Jurkat, Clone E6-1 (cell line): ENCODE measurements at places on chromosomes 5 and 9.

DNA sequence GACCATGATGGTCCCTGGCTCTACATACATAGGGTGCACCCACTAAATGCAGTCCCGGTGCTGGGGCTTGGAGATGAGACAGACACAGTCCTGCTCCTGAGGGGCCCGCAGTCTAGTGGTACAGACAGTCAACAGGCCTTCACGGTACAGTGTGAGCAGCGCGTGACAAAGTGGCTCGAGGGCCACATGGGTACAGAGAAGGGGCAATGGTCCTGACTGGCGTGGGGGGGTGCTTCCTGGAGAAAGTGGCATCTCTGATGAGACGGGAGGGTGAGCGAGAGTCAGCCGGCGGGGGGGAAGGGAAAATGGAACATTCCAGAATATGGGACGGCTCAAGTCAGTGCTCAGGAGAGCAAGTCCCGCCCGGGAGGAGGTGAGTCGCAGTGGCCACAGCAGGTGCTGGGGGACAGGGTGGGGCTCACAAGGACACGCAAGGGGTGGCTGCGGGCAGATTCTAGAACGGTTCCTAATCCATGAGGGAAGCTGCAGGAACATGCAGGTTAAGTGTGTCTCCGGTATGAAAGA, 38.0 kb downstream of the WHRN start:
- DNase-seq: no peak

DNA sequence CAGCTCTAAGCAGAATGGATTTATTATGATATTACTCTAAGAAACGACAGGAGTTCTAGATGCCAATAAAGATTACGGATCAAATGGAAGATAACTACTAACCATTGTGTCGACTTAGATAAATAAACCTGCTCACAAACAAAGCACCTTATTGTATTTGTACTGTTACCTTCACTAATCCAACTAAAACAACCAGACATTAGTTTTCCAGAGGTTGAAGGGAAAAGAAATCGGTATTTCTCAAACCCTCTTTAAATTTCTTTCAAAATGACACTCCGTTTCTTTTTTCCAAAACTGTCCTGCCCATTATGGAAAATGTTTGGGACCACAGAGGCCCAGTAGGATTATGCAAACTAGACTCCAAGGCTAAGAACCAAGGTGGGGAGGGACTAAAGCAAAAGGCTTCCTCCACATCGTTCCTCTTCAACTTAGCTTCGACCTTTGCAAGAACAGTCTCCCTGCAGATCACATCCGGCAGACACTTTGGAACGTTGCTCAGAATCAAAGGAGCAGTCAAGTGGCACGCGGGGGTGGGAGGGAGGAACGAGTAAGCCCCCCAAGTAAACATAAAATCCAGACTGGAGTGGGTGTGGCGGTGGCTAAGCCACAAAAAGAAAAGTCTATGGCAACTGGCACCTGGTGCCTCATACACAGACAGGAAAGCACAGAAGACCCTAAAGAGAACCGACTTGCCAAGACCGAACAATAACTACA, 2.7 kb downstream of the MLLT3 start:
- DNase-seq: no peak

GRCh38 chr5:137054792-137055191, 444.3 kb downstream of the SPOCK1 start:
- no peak for DNase-seq

GRCh38 chr5:35671541-35672295, 54.1 kb downstream of the SPEF2 start:
- DNase-seq: peak; percentile 60

DNA sequence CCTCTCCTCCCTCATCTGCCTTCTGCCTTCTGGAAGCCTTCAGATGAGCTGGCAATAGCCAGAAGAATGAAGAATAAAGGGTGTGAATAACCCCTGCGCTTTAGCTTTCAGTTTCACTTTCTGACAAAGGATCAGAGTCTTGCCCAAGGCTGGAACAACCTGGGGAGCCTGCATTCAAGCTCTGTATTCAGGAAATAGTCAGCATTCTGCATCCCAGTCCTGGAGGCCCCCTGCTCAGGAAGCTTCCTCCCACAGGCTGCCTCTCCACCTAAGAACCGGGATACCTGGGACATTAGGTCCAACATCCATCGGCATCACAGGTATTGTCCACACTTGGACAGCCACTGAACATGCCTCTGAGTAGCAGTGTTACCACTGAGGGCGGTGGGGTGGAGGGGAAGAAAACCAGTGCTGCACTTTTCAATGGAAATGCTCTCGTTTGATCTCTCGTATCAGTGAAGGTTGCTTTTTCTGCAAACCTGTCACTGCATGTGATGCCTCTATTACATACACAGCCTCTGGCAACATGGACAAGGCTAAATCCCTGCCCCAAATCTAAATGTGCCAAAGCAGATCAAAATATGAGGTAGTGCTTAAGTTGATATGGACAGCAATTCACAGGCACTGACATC, 39.8 kb upstream of the ACO1 start:
- peak; percentile 23 for DNase-seq

DNA sequence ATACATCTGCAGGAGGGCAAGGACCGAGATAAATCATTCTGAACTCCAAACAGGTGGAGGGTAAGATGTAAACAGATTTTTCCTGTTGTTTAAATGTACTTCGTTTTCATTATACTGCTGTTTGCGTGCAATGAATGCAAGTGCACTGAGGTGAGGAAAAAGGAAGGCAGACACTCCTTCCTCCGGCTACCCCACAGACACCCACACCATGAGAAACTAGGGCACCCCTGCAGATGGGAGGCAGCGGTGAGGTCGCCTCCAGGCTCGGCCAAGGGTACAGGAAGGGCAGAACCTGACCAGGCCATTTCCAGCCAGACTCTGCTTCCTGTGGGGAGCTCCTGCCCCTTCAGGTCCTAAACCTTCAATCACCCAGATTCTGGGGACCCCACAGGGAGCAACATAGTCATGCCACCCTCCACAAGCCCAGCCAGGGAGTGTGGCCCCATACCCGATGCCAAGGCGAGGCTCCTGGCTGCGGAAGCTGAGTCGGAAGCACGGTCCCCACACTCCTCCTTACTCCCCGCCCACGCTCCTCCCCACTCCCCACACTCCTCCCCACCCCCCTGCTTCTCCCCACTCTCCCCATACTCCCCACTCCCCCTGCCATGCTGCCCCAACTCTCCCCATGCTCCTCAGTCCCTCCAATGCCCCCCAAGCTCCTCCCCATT, 37.1 kb downstream of the VAV2 start:
- no peak for DNase-seq

GRCh38 chr5:88690409-88691229, 192.4 kb downstream of the MEF2C start:
- DNase-seq: peak; percentile 25

GRCh38 chr5:83256091-83256780, 178.9 kb downstream of the XRCC4 start:
- DNase-seq: no peak

DNA sequence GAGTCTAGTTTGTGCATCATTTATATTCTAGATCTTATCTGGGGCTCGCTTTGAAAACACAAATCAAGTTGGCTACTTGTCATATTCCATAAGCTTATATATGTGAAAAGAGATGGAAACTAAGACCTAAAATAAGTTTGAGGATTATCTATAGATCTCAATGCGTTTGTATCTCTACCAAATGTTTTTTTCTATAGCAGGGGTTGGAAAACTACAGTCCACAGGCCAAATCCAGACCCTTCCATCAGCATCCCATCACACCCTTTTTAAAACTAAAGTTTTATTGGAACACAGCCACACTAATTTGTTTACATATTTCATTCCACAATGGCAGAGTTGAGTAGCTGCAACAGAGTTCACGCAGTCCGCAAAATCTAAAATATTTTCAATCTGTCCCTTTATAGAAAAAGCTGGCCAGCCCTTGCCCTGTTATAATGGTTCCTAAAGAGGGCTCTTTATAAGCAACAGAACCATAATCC, 230.0 kb downstream of the ADAMTSL1 start:
- no peak for DNase-seq

GRCh38 chr9:123358181-123358905, 2.3 kb downstream of the CRB2 start:
- no peak for DNase-seq

GRCh38 chr5:149004559-149004958, 58.3 kb downstream of the SH3TC2 start:
- no peak for DNase-seq

GRCh38 chr5:120817044-120817985, 353.2 kb downstream of the PRR16 start:
- peak; percentile 6 for DNase-seq

GRCh38 chr5:30959238-30959637, 234.2 kb upstream of the CDH6 start:
- no peak for DNase-seq

DNA sequence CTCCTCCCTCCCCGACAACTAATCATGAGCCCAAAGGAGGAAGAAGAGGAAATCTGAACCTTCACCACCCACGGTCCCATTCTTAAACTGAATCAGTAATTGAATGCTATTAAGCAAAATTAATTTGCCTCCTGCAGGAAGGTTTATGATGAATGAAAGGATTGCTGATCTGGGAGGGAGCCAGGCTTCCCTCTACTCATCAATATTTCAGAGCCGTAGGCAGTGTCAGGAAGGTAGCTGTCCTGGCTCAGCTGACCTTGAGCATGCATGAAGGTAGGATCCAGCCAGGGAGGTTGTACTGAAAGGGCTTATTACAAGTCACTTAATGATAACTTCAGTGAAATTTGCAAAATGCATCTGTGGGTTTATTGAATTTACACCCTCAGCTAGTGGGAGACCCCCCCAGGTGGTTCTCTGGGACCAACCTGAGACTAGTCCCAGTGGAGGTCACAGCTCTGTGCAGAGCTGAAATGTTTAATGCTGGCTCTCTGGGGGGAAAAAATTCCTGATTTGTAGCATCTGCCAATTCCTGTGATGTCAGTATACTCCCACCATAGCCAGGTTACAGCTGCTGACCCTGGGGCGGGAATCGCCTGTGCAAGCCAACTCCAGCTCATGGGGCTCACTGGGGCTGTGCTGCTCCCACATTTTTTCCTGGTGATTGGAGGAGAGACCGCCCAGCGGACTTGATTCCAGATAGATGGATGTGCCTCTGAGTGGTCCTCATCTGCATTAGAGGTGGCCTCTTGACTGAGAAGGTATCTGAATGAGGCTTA, 47.9 kb upstream of the NCS1 start:
- DNase-seq: no peak

GRCh38 chr9:134314039-134314949, 12.0 kb upstream of the RXRA start:
- no peak for DNase-seq

DNA sequence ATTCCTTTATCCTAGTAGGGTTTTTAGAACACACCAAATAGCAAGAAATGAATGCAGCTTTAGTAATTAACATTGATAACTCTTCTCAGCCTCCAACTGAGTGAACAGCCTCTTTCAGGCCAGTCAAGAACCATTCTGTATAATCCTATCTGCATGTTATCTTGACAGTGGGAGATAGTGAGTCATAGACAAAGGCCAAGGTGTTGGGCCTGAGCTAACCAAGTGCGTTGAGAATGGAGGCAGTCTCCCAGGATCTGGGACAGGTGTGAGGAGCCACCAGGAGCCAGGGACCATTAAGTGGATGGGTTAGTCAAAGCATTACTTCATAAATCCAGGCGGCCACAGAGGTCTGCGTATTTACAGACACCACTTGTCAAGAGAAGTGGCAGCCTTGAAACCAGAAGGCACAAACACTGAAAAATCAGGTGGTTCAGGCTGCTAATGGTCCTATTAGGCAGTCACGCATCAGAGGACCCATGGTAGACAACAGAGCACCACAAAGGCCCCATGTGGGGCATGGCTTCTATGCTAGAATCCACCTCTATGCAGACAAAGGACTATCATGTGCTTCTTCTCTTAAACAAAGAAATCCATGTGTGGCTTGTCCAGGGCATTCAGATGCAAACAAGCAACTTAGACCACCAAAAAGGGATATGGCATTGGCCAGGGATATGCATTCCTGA, 409.7 kb upstream of the PIK3R1 start:
- DNase-seq: no peak

DNA sequence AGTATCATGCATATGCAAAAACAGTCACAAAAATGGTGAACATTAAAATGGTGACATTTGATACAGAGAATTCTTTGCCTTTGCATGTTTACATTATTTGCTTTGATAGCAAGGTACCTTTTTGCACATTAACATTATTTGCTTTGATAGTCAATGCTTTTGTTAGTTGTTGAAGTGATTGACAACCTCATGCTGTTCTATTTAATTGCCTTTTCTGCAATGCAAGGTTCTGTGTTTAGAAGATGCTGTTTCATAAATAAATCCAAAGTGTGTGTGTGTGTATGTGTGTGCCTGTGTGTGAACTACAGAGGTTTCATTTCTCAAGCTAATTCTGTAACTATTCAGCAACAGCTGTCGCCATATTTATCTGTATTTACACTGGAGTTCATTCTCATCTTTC, 668.7 kb downstream of the NR2F1-AS1 start:
- no peak for DNase-seq

- no peak for DNase-seq
These were observed 5.4 kb upstream of the PITX1 start for GRCh38 chr5:135039271-135040033.

- no peak for DNase-seq
These were observed 81.4 kb upstream of the WWC1 start for GRCh38 chr5:168209997-168210396.

GRCh38 chr5:11027660-11028059, 266.6 kb upstream of the DAP start:
- DNase-seq: no peak

DNA sequence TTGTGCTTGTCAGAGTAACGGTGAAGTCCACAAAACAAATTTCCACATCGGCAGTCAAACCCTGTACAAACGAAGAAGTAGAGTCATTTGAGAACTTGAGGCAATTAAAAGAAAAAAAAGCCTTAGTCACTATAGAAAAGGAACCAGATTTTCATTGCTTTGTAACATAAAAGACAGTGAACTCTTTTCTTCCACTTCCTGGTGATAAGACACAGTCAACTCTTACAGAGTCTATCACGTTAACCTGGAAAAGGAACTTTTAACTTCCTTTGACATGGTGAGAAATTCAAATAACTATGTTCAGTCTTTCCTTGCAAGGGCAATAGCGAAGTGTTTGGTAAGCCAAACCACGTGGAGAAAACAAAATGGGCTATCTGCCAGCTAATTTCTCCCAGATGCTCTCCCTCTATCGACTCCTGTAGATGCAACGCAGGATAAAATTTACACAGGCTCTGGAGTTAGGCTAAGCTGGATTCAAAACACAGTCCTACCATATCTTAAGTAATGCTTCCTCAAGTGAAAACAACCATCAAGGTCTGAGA, 8.9 kb downstream of the ZFAND5 start:
- no peak for DNase-seq

- DNase-seq: no peak
These were observed 261.2 kb downstream of the ANXA1 start for GRCh38 chr9:73412874-73413273.
